Type B pancreatic cell (in vitro differentiated cells): ENCODE measurements at places on chromosomes 13 and 19. TPM values are rescaled to one million over a fixed set of nuclear protein-coding genes. Genes with fewer than 3 reads are reported as not detected.

DNA sequence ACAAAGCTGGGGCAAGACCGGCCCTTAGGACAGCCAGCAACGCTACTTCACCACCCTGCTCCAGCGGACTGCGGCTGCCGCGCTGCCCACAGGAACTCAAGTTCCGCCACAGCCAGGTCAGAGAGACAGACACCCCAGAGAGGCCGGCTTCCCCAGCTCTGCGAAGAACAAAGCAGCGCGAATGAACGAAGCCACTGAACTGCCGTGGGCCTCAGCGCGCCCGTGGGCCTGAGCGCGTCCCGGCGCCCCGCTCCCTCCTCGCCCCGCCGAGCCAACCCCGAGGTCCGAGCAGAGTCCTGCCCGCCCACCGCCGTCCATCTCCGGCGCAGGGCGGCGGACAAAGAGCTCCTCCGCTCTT lies 158.4 kb downstream of the RNF17 start:
- H3K4me3 ChIP-seq: peak overlapping the region; percentile 99
- peak overlapping the region; percentile 97 for H3K27ac ChIP-seq
- H3K27me3 ChIP-seq: no peaks in the 10 kb centered on the region
- no peaks in the 10 kb centered on the region for H3K36me3 ChIP-seq

GRCh38 chr19:41501854-41502253 lies 58.9 kb downstream of the ERICH4 start:
- no peaks in the 10 kb centered on the region for H3K4me1 ChIP-seq
- H3K36me3 ChIP-seq: no peaks in the 10 kb centered on the region
- DNase-seq: no peak
- H3K4me3 ChIP-seq: no peak overlapping the region

- DNase-seq: no peak
- no peaks in the 10 kb centered on the region for H3K36me3 ChIP-seq
- H3K4me1 ChIP-seq: peaks cover 15% of the 10 kb centered on the region
- no peak overlapping the region for H3K27ac ChIP-seq
- H3K4me3 ChIP-seq: no peak overlapping the region
These were observed 9.6 kb upstream of the SBNO2 start for GRCh38 chr19:1183543-1184172.

Gene IRGC
- not detected in 2 replicates for total RNA-seq

DNA sequence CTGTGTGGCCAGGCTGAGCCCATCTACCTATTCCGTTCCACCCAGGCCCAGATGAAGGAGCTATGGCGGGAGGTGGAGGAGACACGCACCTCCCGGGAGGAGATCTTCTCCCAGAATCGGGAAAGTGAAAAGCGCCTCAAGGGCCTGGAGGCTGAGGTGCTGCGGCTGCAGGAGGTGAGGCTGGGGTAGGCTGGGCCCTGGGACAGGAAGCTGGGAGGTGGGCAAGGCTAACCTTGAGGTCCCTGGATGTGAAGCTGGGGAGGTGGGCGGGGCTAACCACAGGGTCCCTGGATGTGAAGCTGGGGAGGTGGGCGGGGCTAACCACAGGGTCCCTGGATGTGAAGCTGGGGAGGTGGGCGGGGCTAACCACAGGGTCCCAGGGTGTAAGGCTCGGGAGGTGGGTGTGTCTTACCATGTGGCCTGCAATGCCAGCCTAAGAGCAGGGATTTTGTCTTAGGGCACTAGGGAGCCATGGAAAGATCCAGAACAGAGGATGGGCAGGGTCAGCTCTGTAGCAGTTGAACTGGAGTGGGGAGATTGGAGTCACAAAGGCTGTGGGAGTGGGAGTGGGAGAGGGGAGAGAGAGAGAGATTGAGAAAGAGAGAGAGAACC lies 36.9 kb downstream of the KCNC3 start:
- peaks cover 12% of the 10 kb centered on the region for H3K36me3 ChIP-seq
- no peak overlapping the region for H3K4me3 ChIP-seq
- DNase-seq: no peak
- H3K27me3 ChIP-seq: no peaks in the 10 kb centered on the region
